ENCODE measurements at places on chromosomes 4 and X. TPM values are rescaled to one million over a fixed set of nuclear protein-coding genes. Genes with fewer than 3 reads are reported as not detected.

GRCh38 chr4:106034220-106034619 is 138.9 kb downstream of the NPNT start:
- DNase-seq = peak; percentile 56

GRCh38 chr4:73193155-73193554 is 65.4 kb downstream of the ANKRD17 start:
- DNase-seq = no peak

GRCh38 chrX:37644381-37645305 is 40.9 kb upstream of the XK start:
- no peak for DNase-seq

DNA sequence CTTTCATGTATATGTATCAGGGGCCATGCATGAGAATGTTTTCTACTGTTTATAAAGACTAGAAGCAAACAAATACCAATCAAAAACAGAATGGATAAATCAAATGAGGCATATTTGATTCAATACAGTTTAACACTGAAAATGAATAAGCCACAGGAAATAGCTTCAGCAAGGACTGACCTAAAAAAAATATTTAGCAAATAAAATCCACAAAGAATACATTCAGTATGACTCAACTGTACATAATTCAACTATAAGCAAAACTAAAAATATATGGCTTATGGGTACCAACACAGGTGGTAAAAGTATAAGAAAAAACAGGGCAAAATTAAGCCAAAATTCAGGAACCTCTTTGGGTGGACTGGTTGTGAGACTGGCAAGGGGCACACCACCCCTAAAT is 112.9 kb downstream of the KCNIP4 start:
- no peak for DNase-seq

- peak; percentile 1 for DNase-seq
Observed at GRCh38 chr4:66564901-66565651, 894.8 kb upstream of the EPHA5 start.

- peak; percentile 47 for DNase-seq
Observed at GRCh38 chr4:147050356-147050765, 104.7 kb upstream of the TTC29 start.

DNA sequence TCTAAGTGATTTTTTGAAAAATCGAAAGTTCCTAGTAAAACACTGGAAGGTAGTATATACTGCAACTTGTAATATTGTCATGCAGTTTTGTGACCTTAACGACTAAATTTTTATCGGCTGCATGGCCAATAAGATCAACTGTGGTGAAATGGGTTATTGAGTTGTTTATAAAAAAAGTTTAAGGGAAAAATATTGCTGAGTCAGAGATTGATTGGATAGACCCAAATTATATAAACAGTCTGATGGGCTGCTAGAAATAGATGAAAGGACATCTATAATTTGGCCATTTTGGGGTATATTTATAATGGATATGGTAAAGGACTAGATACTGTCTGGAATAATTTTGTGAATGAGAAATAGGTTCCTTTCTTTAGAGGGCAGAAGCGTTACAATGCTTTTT is 56.2 kb downstream of the MGST2 start:
- DNase-seq = no peak

DNA sequence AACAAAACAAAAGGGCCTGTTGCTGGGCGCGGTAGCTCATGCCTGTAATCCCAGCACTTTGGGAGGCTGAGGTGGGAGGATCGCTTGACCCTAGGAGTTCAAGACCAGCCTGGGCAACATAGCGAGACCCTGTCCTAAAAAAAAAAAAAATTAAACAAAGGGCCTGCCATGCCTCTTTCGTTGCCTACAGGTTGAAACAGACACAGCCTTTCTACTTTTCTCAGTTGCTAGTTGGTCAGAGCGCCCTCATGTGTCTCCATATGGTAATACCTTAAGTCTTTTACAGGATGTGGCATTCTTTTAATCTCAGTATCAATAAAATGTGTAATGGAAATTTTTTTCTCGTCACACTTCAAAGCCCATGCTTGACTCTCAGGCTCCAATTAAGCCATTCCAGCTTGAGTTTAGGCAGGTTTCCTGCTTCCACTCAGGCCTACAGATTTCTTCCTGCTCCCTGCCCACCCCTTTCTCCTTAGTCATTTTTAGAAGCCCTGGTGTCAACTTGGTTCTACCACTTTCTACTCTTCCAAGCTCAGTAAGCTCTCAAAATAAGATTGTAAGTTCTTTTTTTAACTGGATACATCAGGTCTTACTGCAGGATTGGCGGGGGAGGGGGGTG is 4.6 kb upstream of the SOWAHD start:
- peak; percentile 59 for DNase-seq

GRCh38 chrX:9310616-9311015 is 154.2 kb upstream of the TBL1X start:
- peak; percentile 67 for DNase-seq

- no peak for DNase-seq
Observed at GRCh38 chr4:84688605-84689004, 105.7 kb downstream of the CDS1 start.

The SLC7A11 gene
- 67.2 TPM for total RNA-seq

The ZCCHC13 gene
- total RNA-seq = not detected

DNA sequence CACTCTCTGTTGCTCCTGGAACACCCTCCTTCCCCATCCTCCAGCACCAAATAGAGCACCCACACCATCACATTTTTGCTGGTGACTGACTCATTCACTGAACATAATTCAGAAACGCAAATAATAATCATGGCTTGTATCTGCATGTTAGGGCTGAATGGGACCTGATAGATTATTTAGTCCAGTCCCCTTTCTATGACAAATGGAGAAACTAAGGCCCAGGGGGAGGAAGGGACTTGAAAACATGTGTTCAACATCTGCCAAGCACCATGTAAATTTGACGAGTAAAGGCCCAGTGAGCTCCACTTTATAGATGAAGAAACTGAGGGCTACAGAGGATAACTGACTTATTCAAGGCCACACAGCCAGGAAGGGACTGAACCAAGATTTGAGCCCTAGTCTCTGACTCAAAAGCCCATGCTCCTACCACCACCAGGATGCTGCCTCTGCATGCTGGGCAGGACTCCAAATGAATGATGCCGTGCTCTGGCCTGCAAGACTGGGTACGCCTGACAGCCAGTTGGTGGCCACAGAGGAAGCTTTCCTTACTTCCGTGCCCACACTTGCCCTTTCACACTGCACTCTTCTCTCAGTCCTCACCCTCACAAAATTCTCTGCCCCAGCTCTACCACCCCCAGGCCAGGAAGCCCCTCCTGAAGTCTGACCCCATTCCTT is 133.3 kb upstream of the PJA1 start:
- peak; percentile 69 for DNase-seq

- DNase-seq = peak; percentile 32
Observed at GRCh38 chr4:3136454-3136853, 62.0 kb downstream of the HTT start.

DNA sequence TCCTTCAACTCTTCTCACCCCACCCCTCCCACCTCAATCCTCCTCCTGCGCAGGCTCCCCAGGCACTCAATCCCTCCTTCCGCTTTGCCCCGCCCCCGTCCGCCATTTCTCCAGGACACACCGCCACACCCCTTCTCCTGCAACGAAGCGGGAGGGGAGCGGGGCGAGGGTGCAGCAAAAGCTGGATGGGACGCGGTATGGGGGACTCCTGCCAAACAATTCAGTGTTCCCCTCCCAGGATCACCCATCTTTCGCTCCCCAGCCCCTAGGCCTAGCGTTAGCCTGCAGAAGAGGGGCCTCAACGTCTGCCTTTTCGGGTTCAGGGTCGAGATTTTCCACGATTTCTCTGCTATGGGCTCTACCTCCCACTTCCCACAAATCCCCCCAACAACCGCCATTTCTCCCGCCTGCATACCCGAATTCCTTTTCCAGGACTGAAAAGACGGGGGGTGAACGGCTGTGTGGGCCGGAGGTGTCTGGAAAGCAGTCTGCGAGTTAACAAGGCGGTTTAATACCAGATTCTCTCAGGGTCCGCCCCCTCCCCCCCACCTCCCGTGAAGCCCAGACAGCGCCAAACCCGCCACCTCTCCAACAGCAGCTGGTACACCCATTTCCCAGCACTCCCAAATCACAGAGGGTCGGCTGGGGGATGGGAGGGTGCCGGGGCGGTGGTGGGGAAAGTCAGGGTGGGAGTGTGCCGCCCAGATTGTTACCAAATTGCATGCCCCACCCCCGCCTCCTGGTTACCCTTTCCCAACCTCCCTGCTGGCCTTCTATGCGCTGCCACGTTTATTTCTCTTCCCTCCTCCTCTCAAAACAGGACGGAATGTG is 774 bp downstream of the ARMCX2 start:
- peak; percentile 76 for DNase-seq

GRCh38 chr4:98745366-98745765 is 87.0 kb upstream of the TSPAN5 start:
- DNase-seq = peak; percentile 67

DNA sequence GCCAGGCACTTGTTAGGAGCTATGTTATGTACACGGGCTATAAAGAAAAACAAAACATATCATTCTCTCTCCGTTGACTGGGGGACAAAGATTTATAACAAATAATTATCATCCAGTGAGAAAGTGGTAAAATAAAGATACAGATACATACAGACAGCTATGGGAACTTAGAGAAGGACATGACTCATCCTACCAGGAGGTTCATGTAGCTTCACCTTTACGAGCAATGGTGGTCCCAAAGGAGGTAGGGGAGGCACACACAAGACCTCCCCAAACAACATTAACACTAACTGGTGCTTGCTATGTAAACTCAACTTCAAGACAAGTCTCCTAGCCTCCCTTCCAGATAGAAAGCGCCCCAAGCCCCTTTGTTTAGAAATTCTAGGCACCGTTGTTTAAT is 8.9 kb downstream of the AMBN start:
- no peak for DNase-seq

- peak; percentile 84 for DNase-seq
Observed at GRCh38 chr4:4488405-4489404, 53.1 kb downstream of the STX18 start.

GRCh38 chr4:30828264-30828926 is 108.2 kb downstream of the PCDH7 start:
- no peak for DNase-seq

GRCh38 chr4:2252530-2253091 is 9.3 kb downstream of the MXD4 start:
- DNase-seq = no peak

- DNase-seq = peak; percentile 57
Observed at GRCh38 chr4:141575884-141576283, 60.5 kb upstream of the IL15 start.

The NEXMIF gene
- not detected for total RNA-seq

The TRIML1 gene
- total RNA-seq = not detected

- DNase-seq = peak; percentile 42
Observed at GRCh38 chr4:76377911-76378310, 43.0 kb downstream of the CCDC158 start.

DNA sequence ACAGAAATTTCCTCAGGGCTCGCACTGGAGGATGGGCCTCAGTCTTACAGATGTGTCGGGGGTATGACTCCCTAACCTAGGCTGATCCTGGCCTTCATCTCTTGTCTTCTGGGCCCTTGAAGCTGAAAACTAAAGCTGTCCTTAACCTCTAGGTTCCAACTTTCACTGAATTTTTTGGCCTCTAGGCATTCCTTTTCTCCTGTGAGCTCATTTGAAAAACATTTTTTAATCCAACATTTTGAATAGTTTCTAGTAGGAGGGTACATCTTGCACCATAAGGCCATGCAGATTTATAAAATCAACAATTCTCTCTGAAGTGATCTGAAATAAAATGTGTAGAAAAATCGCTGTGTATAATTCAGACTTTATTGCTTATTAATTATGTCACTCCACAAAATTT is 19.7 kb downstream of the RWDD4 start:
- peak; percentile 41 for DNase-seq

DNA sequence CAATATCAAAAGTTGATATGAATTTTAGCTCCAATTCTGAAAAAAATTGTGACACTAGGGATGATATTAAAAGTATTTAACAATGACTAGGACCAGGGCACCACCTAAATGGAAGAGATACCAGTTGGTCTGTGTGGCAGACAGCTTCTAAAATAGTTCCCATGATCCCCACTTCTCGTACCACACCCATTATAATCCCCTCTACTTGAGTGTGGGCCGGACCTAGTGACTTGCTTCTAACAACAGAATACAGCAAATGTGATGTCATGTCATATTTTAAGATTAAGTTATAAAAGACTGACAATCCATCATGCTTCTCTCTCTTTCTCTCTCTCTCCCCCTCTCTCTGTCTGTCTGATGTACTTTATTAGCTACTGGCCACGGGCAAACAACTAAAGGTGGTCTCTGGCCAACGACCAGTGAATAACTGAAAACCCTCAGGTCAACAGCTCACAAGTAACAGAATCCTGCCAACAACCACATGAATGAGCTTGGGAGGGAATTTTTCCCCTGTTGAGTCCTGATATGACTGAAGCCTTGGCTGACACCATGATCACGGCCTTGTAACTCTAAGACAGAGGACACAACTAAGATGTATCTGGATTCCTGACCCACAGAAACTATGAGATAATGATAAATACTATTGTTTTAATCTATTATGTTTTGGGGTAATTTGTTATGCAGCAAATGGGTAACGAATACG is 34.4 kb downstream of the FAM13A start:
- DNase-seq = no peak

DNA sequence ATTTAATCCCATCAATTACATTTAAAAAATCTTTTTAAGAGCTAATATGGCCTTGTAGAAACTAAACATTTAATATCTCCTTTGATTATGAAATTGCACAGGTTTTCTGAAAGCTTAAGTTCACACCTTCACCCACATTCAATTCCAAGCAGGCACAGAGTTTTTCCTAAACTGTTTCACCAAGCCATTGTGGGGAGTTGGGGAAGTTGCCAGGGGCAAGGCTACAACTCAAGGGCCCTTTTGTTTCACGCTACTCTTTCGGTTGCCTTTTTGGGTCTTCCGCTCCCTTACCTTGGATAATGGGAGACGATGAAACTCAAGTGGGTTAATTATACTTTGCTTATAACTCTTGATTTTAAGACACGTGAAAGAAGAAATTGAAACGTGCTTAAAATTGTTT is 33.3 kb downstream of the APBB2 start:
- DNase-seq = no peak

The HOPX gene
- total RNA-seq = not detected

- no peak for DNase-seq
Observed at GRCh38 chrX:135330706-135331105, 21.4 kb downstream of the ETDC start.

DNA sequence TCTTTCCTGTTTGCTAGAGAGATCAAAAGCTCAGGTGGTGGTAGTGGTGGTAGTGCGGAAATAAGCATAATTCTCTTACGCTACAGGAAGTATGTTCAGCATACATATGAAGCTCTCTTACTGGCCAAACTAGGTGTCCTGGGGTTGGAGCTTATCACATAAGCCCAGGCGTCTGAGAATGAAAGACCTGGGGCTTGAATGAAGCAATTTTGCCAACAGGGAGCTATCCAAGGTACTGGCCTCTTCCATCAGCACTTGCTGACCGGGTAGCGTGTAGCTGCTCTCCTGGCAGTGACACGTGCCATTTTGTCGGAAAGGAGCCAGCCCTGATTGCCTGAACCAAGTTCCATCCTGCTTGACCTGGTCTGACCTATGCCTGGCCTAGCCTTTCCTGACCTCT is 65.9 kb upstream of the HPF1 start:
- peak; percentile 70 for DNase-seq
